Bronchial epithelial cell (primary cell): ENCODE measurements at places on chromosomes 11 and 22.

GRCh38 chr22:44354288-44354687, 41.5 kb upstream of the SHISAL1 start:
- no peak for DNase-seq

DNA sequence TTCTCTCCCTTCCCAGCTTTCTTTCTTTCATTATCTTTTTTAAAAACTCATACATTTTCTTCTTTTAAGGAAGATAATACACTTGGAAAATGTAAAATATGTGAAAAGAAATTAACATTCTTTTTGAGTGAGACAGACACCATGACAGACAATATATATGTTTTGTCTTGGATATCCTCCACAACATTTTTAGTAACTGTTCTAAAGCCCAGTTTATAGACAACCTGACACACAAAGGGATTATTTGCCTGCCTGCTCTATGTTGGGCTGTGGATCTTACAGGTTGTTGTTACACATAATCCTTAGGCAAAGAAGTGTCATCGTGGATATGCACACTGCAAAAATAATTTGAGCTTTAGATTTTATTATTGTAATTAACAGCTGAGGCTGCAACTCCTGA, 301.4 kb upstream of the PDGFD start:
- DNase-seq = no peak

DNA sequence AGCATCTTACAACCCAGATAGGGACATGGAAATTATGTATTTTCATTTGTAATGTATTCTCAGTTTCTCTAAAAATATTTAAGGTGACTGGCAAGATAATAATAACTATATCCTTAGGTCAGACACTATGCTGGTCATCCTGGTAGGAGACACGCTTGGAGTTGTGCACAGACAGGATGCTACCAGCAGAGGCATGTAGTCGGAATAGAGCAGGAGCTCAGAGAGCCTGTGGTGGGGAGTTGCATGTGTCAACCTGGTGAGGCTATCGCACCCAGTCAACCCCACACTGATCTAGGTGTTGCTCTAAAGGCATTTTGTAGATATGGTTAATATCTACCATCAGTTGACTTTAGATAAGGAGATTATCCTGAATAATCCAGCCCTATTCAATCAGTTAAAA, 318.5 kb downstream of the MIAT start:
- no peak for DNase-seq

DNA sequence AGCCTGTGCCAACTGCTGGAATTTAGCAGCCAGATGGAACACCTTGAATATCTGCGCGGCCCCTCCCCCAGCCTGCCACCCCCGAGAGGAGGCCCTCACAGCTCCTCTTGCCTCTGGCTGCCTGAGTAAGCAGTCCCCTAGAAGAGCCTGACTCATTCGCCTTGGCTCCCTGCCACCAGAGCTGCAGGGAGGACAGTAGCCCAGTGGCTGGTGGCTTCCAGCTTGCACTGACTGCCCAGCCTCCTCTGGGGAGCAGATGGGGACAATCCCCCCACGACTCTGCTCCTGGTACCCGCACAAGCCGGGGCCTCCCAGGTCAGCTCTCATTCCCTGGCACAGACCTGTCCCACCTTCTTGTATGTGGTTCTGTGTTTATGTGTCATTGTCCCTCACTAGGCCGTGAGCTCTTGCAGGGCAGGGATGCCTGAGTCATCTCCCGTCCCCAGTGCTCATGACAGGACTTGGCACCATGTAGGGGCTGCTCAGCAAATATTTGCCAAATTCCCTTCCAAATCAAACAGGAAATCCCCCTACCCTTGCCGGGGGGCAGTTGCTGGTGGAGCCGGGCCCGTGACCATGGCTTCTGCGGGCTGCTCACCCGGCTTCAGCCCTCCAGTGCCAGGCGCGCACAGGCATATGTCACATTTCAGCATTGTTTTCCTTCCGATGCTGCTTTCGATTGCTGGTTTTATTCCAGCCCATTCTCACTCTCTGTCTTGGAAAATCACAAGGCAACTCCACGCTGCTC, 43.6 kb downstream of the CACNG2 start:
- DNase-seq = peak; percentile 88

DNA sequence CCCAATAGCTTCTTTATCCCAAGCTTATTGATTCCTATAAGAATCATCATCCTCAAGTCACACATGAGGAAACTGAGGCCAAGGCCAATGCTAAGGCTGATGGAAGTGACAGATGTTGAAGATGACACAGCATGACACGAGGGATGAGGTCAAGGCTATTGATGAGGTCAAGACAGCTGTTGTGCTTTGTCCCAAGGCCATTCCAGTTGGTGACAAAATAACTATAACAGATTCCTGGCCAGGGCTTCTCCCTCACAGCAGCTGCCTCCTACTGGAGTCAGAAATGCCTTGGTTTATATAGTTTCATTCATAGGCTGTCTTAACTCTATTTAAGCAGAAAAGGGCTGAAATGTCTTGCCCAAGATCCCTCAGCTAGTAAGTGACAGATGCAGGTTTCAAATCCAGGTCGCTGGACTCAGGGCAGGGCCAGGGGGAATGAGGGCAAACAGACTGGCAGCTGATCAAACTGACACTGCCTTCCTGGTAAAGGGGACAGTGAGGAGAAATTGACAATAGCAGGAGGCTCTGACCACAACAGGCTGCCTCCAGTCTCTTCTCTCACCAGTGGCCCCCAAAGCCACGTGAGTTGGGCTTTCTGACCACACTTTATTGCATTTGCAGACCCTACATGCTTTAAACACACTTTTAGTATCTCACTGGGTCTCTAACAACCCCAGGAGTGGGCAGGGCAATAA, 16.5 kb downstream of the MIF start:
- no peak for DNase-seq

GRCh38 chr11:43687120-43687791, 6.7 kb downstream of the HSD17B12 start:
- peak; percentile 80 for DNase-seq

DNA sequence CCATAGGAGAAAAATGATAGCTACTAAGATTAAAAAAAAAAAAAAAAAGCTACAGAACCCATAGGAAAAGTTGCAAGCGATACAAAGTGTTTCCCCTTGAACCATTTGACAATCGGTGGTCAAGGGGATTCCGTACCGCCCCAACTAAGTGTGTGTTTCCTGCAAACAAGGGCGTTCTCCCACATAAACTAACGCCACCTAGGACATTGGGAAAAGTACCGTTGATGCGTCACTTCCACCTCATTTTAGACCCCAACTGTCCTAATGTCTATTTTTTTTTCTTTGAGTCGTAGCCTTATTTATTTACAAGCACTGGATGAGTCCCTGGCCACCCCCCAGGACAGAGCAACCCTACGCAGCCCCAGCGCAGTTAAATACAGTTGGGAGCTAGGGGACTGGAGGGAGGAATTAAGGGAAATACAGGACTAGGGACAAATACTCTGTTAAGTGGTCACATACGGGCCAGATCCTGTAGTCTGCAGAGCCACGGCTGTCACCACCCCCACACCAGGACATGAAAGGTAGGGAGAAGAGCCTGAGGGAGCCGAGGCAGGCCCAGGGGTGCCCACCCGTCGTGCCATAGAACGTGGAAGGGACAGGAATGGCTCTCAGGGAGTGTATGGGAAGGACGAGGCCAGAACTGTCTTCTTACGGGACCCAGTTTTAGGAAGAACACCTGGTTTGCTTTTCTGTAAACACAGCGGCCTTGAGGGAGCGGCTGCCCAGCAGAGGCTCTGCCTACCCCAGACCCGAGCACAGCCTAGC, 19.0 kb downstream of the EIF1AD start:
- DNase-seq = no peak

DNA sequence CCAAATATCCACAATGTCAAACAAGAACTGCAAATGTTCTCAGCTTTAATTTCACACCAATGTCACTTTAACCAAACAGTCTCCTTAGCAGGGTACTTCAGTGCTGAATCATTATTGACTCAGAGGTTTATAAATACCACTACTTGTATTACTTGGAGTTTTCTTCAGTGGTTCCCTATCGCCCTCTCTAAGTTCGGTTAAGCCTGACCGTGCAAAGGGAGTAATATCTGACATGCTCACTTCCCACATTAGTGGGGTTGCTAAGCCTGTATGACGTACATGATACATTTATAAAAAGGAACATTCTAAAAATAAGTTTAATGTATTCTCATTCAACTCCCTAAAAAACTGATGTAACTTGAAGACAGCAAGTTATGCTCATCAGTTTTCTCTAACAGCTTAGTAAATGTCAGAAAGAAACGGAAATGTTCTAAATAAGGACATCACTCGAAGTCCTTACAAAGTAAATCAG, 93.1 kb upstream of the ZC3H12C start:
- peak; percentile 85 for DNase-seq

DNA sequence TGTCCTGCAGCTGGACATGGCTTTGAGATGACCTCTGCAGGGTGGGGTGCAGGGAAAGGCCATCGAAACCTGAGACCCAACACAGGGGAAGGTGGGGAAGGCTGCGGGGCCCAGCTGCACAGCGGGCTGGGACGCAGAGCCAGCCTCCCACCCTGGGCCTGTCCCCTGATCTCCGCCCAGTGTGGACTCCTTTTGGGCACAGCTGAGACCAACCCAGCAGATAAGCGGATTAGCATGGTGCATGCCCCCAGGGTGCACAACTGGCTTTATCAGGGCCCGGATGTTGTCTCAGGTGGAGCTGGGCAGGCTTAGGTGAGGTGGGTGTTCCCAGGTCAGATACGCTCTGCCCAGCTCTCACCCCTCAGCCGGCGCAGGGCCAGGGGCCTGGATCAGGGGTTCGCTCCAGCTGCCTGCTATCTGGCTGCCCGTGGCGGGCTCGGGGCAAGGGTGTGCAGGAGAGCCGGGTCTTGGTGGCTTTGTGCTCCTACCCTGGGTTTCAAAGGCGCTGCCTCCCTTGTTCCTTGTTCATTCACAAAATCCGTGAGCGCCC, 28.1 kb upstream of the MUC5AC start:
- DNase-seq = no peak

DNA sequence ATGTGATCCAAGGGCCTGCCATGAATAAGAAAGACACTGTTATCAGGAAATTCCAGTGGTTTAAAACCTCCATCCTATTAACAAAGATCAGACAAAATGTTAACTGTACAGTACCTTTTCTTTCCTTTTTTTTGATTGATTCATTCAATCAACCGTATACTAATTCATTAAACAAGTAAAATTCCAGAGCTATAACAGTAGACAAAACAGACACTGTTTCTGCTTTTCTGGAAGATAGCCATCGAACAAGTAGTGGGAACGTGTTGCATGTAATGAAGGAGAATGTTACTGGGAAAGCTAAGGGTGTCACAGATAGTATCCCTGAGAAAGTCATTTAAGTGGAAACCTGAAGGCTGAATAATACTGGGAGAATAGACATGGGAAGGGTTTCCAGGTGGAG, 73.7 kb upstream of the ALKBH3 start:
- no peak for DNase-seq

- no peak for DNase-seq
Observed at GRCh38 chr22:25282671-25283561, 63.5 kb downstream of the CRYBB2 start.

DNA sequence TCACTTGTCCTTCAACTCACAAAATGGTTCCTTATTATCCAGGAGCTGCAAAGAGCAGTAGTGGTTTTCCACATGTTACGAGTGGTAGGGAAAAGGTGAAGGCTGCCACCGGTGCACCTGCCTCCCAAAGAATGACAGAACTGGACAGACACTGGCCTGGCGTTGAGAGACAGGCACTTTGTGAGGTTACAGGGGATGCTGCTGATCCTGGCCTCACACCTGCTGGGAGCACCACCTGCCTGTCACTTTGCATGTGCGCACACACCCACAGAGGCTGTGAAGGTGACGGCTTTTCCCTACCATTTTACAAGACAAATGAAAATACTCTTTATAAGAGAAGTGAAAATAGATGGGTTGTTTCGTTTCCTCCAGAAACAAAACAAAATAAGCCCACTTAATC, 175.3 kb upstream of the B3GAT1 start:
- DNase-seq = no peak

DNA sequence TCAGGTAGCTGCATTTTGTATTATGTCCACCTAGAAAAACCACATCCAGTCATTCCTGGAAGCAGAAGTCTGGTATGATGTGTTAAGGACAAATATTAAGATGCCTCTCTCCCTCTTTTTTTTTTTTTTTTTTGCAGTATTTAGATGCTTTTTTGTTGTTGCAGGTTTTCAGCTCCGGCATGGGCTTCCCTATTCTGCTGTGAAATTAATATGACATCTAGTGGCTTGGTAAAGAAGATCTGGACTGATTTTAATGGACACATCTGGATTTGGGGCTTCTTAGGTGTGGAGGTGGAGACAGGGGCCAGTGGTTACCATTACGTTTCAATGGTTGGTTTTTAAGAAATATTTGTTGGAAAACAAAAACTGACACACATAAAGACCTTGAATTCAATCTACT, 47.5 kb upstream of the RASSF10 start:
- DNase-seq = no peak

- DNase-seq = no peak
Observed at GRCh38 chr11:82529936-82530335, 203.7 kb downstream of the FAM181B start.

DNA sequence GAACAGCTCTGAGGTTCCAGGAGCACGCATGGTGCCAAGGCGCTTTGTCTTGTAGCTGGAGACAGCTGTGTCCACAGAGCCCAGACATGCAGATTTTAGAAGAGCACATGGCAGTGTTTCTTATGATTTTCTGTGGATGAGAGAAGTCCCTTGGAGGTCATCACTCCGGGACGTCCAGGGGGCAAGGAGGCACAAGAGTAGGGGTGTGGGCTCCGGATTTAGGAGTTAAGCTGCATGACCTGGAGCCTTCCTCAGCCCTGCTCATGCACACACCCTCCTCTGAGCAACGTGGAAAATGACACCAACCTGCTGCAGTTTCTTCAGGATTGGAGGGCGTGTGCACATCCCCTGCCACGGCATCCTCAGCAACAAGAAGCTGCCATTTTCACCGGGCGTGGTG, 1286.7 kb downstream of the TBC1D22A start:
- DNase-seq = no peak

DNA sequence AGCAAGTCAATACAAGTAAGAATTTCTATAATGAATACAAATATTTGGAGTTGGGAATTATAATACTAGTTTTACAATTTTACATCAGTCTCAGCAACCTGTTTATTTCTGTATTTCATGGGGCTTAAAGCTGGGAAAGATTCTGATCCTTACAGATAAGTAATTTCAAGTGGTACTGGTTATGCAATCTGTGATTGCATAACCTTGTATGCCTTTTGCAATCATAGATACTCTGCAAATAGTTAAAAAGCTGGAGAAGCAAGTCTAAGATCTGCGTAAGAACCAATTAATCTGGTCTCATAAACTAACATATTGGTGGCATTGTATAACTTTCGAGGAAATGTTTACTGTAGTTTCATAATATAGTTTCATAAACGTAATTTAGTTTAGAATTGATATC, 198.3 kb upstream of the PGR start:
- DNase-seq = peak; percentile 50
